ENCODE measurements at places on chromosomes 16 and 17. TPM values are rescaled to one million over a fixed set of nuclear protein-coding genes. Genes with fewer than 3 reads are reported as not detected.

GRCh38 chr17:14813649-14814370 is 451.3 kb downstream of the PMP22 start:
- peak; percentile 33 for DNase-seq

OR1F1 gene
- not detected for total RNA-seq

DNA sequence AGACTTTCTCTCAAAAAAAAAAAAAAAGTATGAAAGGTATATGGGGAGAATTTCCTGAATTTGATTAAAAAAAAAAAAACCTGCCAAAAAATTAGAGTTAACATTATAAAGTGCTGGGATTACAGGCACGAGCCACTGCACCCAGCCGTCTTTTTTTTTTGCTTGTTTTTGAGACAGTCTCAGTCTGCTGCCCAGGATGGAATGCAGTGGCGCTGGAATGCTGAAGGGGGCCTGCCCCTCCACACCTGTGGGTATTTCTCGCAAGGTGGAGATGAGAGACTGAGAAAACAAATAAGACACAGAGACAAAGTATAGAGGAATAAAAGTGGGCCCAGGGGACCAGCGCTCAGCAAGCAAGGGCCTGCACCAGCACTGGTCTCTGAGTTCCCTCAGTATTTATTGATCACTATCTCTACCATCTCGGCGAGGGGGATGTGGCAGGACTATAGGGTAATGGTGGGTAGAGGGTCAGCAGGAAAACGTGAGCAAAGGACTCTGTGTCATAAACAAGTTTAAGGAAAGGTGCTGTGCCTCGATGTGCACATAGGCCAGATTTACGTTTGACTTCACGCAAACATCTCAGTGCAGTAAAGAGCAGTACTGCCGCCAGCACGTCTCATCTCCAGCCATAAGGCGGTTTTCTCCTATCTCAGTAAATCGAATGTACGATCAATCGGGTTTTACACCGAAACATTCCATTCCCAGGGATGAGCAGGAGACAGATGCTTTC is 117.2 kb downstream of the GOSR1 start:
- DNase-seq: no peak

- no peak for DNase-seq
These were observed 2.8 kb downstream of the ETV4 start for GRCh38 chr17:43543300-43543699.

DNA sequence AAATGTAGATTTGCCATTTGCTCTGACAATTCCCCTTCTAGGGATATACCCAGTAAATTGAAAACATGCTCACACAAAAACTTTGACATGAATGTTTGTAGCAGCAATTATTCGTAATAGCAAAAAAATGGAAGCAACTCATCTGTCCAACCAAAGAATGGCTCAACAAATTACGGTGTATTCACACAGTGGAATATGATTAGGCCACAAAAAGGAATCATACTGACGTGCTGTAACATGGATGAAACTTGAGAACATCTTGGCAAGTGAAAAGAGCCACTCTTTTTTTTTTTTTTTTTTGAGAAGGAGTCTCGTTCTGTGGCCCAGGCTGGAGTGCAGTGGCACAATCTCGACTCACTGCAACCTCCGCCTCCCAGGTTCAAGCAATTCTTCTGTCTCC is 24.1 kb upstream of the SPNS3 start:
- no peak for DNase-seq

PLA2G15 gene
- 10.8 TPM for total RNA-seq

PITPNM3 gene
- total RNA-seq: 0.61 TPM

- DNase-seq: no peak
These were observed 452.5 kb downstream of the HS3ST3B1 start for GRCh38 chr17:14753383-14753782.

Data from T-cell (primary cell).